ENCODE measurements at places on chromosomes 4 and X.

DNA sequence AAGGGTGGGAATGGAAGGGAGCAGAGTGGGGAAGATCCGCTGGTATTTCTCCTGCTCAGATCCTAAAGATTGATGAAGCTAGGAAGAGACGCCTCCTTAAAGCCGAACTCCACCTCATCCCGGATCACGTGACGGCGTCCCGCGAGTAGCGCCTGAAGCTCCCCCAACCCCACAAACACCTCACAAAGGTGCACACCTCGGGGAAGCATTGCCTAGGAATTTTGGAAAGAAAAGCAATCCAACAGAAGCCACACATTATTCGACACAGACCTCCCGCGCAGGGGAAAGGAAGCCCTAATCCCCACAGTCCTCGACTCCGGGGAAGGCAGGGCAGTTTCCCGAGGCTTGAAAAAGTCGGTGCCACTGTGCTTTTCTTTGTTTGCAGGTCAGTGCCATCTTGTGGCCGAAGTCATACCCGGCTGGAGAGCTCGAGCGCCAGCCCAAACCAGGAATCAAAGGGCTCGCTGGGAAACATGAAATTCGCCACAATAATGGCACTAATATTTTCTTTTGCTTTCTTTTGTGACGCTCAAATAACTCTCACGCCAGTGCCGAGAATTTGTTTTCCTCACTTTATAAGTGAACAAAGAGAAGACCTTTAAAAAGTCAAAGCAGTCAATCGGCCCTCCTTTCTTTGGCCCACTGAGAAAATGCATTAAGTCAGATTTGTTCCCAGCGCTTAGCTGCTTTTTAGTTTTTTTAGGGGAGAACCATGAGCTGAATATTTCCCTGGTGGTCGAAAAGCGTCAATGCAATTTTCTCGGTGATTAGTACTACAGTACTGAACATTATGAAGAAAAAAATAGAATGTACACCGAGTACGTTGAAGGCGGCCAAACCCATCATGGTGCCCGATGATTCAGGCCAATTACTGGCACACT lies at the start of gene NPY1R:
Gene NPY1R, minus strand, starts transcription at position 71 of the 881 bp plus-strand sequence. CDS start 6,042 bp downstream, outside the sequence.
- DNase-seq = peak; percentile 50

- no peak for DNase-seq
These were observed 12.9 kb downstream of the HHIP start for GRCh38 chr4:144658903-144659302.

GRCh38 chrX:130125091-130125874 lies 15.0 kb upstream of the ELF4 start:
- no peak for DNase-seq

DNA sequence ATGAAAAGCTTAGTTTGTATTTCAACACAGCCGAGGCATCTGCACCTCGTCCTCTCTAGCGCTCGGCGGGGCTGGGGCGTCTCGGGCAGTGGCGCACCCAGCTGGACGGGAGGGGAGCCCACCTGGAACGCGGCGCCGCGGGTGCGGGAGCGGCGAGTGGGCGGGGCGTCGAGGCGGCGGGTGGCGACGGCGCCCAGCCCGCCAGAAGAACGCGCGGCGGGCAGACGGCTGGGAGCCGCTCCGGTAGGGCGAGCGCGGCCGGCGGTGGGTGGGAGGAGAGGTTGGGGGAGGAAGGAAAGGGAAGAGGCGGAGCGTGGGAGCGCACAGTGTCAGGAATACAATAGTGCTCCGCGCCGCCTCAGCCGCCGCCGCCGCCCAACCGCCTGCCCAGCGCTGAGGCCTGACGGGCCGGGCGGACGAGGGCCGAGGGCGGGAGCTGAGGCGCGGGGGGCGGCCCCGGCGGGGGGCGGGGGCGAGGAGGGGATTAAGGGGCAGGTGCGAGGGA lies at the start of gene JADE3:
Gene JADE3, plus strand, starts transcription at position 324 of the 505 bp plus-strand sequence. CDS start 72,474 bp downstream, outside the sequence.
- peak; percentile 40 for DNase-seq

DNA sequence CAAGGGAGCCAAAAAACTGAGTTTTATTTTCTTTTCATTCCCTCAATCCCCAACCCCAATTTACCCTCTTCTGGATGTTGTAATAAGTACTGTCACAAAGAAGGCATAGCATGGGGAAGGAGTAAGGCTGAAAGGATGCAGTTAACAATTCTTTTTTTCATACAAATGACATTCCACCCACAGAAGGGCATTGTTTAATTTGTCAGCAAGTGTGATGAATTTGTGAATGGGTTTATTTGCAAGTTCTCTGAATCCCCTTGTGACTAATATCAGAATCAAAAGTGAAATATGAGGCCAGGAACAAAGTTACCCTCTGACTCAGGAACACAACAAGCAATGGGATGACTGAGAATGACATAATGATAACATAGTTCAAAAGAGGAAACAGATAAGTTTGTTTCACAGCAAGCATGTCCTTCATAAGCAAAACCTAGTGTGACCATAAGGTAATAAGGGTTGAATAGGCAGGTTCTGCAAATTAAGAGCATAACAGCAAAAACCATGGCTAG lies 2.1 kb downstream of the GEMIN8 start:
- DNase-seq = no peak

DNA sequence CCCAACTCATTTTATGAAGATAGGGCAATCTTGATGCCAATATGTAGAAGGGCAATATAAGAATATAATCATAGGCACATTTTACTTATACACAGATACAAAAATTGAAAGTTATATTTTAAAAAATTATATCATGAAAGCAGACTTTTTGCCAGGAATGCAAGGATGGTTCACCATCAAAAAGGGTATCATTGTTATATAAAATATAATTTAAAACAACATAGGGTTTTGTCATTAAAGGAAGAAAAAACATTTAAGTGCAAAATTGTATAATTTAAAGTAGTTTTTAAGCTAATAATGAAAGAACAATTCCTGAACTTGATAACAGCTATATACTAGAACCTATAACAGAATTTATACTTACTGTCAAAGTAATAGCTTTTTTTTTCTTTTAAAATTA lies 15.9 kb downstream of the AREG start:
- DNase-seq = no peak

GRCh38 chrX:121000589-121000988 lies 15.0 kb upstream of the CT47A1 start:
- DNase-seq = no peak

GRCh38 chr4:173332021-173332487 lies 2.1 kb downstream of the HMGB2 start:
- DNase-seq = no peak

DNA sequence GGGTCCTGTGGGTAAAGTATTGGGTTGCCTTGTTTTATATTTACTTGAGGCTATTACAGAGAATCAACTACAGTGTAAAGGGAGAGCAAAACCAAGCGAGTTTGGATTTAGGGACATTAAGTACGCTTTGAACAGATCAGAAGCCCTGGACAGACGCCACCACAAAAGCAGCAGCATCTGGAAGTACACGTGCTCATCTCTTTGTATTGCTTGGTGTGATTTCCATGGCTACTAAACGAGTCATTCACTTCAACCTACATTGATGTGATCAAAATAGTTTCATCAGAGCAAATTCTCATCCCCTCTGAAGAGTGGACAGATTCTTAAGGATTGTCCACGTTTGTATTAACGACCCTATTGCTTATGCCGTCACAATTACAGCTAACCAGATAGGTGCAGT lies 85.1 kb downstream of the SORBS2 start:
- no peak for DNase-seq

GRCh38 chr4:156677131-156677531 lies 294.5 kb downstream of the PDGFC start:
- DNase-seq = no peak

DNA sequence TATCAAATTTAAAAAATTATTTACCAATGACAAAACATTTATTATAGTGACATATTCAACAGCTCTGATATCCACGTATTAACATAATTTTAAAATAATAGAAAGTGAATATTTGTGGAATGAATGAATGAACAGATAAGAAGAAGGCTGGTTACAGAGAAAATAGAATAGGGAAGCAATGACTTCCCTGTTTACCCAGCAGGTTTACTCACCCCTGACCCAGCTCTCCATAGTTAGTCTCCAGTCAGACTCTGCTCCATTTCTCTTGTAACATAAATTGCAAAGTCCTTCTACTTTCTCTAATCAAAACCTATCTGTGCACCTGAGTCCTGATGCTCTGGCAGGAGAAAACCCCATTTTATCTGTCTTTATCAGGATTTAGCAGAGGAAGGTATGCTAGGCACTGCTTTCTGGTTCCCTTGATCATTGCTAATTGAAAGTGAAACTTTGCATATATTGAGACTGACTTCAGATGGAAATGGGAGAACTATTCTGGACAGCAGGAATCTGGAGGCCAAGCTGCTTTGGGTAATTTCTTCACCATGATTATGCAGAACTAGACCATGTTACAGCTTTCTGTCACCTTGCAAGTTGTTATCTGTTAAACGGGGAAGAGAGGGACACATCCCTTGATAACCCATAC lies 363.0 kb downstream of the FAT4 start:
- DNase-seq = no peak

GRCh38 chr4:31737419-31737818 lies 1017.2 kb downstream of the PCDH7 start:
- no peak for DNase-seq

DNA sequence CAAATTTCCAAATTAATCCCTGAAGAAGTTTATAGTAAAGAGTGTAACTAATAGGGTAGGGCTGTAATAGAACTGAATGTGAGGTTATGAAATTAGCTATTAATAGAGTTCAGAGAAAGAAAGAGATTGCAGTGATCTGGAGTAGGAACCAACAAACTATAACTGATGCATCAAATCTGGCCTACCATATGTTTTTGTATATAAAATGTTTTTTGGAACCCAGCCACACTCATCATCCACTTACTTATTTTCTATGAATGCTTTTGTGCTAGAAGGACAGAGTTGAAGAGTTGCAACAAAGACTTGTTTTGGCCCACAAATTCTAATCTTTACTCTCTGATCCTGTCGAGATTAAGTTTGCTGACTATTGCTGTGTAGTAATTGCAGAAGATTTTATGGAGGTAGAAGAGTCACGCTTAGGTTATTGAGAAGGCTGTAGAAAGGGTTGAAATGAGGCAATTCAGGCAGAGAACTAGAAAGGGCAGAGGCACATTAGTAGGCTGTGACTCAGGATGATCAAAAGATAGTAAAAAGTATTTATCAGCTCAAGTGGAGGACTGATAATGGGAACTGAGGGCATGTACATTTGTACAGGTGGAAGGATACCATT lies 298.7 kb upstream of the EMCN start:
- DNase-seq = no peak

DNA sequence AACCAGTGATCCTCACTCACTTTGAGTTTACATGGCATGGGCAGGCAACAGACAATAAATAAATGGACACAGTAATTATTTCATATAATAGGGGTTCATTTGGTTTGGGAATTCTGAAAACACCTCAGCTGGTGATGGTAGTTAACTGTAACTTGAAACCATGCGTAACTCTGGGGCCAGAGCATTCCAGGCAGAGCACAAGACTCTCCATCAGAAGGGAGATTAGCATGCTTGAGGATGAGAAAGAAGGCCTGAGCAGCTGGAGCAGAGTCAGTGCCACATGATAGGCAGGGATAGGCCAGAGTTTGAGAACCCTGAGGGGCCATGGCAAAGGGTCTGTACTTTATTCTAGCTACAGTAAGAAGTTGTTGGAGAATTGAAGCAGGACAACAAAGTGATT lies 56.3 kb upstream of the CXCL8 start:
- no peak for DNase-seq

GRCh38 chrX:17192106-17192505 lies 182.9 kb upstream of the NHS start:
- no peak for DNase-seq

DNA sequence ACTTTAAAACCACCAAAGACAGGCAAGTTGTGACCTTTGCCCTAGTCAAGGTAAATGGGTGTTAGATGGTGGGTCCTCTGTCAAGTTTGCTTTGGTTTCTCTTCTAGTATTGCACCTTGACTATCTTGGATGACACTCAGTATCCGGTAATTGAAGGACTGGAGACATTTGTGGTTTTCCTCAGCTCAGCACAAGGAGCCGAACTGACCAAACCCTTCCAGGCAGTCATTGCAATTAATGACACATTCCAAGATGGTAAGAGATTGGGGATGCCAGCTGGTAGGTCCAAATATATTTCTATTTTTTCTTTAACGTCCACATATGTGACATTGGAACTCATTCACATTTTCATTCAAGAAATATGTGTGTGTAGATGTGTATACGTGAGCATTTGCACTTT lies 69.3 kb upstream of the ANXA3 start:
- no peak for DNase-seq

- DNase-seq = no peak
These were observed 24.0 kb upstream of the SCML1 start for GRCh38 chrX:17713288-17713687.

DNA sequence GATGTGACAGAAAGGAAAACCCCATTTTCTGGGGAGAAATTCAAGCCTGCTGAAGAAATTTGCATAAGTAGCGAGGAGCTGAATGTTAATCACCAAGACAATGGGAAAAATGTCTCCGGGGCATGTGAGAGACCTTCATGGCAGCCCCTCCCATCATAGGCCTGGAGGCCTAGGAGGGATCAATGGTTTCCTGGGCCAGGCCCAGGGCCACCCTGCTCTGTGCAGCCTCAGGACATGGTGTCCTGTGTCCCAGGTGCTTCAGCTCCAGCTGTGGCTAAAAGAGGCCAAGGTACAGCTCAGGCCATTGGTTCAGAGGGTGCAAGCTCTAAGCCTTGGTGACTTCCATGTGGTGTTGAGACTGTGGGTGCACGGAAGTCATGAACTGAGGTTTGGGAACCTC lies 31.2 kb downstream of the ETDB start:
- DNase-seq = no peak

GRCh38 chrX:56813318-56813837 lies 84.3 kb downstream of the NBDY start:
- peak; percentile 72 for DNase-seq

- no peak for DNase-seq
These were observed 510.9 kb downstream of the GRID2 start for GRCh38 chr4:92814677-92815076.

- no peak for DNase-seq
These were observed 170.2 kb downstream of the ADGRA3 start for GRCh38 chr4:22345678-22346077.

- no peak for DNase-seq
These were observed 128.0 kb upstream of the SLC4A4 start for GRCh38 chr4:71210823-71211222.

DNA sequence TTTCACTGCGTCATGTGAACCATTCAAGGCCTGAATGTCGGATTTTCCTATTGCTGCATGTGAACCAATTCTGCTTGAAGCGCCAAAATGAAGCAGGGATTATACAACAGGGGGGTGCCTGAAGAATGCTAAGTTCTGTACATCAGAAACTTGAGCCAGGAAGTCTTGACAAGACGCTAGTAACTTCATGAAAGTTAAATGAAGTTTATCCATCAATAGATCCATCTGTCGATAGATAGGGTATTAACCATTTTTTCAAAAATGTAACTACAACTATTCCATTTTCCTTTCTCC lies 590 bp upstream of the NAF1 start:
- DNase-seq = no peak

- DNase-seq = no peak
These were observed 45.5 kb upstream of the FAM241A start for GRCh38 chr4:112099701-112100297.

- no peak for DNase-seq
These were observed 285.0 kb downstream of the CHIC1 start for GRCh38 chrX:73847991-73848390.

DNA sequence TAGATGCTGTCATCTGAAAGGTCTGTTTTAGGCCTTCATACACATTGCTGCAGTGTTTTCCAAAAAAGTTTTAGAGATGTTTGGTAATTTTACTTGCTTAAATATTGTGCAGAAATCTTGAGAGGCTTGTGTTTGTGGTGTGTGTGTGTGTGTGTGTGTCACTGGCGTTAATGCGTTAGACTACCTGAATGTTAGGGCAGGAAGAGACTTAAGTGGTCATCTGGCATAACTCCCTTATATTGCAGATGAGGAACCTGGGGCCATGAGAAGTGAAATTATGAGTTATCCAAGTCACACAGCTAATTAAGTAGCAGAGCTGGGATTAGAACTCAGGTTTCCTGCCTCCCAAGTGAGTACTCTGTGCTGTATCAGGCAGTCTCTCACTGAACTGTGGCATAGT lies 1.4 kb downstream of the LSM6 start:
- no peak for DNase-seq

Data from activated T-cell treated with anti-CD3 and anti-CD28 coated beads, Interleukin-2, amount 50 U/mL, for 72 hours (primary cell).